NCI-H1105 (cell line): ENCODE measurements at places on chromosomes 4 and X.

GRCh38 chr4:25524663-25525062 lies 131.0 kb upstream of the SLC34A2 start:
- no peak for DNase-seq

DNA sequence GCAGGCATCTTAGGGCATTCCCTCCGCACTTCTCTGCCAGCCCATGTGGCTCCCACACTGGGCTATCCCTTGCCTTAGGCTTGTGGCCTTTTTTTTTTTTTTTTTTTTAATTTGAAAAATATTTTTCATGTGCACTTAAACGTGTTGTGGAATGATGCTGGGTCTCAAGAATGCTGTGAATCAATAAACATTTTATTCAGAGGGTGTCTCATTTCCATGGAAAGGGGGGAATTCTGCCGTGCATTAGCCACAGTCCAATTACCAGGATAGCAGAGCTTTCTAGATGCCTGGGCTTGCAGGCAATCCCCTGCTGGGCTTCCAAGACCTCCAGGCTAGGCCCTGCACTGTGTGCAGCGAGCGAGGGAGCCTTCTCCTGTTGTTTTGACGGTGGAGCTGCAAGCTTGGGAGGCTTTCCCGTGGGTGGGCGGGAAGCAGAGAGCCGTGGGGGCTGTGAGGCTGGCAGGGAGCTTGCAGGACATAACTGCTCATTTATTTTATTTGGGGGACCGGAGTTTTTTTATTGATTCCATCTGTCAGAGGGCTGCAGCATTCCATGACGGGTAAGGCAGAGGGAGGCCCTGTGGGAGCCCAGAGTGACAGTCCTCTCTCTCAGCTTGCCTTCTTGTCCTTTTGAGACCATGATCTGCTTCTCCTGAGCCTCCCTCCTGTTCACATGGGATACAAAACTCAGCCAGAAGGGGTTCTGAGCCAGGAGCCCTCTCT lies 2.6 kb upstream of the CPZ start:
- DNase-seq, result no peak

- DNase-seq, result no peak
Measured at GRCh38 chr4:170464614-170465197, 374.9 kb upstream of the AADAT start.

DNA sequence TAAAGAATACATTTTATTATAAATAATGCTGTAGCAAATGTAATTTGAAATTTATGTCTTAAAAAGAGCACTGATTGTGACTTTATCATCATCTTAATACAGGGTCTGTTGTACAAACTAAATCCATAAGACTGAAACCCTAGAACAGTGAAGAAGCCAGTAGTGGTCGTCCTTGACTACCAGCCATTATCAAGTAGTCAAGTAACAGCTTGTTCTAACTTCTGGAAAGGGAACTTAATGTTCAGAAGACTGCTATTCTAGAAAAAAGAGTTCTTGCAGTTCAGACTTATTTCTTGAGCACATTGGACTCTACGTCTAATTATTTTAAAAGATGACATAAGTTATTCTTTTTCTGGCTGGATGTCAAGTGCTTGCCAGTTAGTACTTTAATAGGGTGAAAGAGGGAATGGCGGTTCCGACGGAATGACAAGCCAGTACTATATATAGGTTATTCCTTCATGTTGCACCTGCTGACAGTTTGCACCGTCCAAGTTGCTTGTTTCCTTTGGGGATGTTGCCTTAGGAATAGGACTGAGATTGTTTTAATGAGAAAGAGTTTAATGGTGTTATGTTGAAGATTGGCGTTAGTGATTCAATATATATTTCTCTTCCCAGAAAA lies 109.9 kb downstream of the RAPGEF2 start:
- DNase-seq, result no peak

GRCh38 chrX:111167334-111167733 lies 71.3 kb downstream of the PAK3 start:
- no peak for DNase-seq

DNA sequence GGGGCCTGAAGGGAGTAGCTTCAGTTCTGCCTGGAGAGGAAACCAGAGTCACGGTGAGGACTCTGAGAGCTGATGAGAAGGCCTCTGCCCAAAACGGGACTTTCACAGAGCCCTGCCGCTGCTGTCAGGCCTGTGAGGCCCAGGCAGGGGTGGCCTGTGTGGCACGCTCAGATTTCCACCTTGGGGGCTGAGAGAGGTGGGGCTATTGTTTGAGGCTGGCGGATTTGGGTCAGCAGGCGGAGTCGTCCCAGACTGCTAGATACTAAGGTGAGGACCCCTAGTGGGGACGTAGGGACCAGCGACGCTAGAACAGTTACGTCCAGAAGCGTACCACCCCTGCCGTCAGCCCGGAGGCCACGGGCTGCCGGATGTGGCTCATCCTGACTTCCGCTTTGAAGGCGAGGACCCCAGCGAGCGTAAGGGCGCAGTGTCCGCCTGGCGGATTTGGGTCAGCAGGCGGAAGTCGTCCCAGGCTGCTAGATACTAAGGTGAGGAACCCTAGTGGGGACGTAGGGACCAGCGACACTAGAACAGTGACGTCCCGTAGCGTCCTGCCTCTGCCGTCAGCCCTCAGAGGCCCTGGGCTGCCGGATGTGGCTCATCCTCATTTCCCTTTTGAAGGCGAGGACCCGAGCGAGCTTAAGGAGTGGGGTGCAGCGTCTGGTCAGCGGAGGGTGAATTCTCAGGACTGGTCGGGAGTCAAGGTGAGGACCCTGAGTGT lies at the start of gene MAGEB1:
Gene MAGEB1, plus strand, starts transcription at position 378 of the 721 bp plus-strand sequence. CDS start 3,348 bp downstream, outside the sequence.
- DNase-seq, result no peak

DNA sequence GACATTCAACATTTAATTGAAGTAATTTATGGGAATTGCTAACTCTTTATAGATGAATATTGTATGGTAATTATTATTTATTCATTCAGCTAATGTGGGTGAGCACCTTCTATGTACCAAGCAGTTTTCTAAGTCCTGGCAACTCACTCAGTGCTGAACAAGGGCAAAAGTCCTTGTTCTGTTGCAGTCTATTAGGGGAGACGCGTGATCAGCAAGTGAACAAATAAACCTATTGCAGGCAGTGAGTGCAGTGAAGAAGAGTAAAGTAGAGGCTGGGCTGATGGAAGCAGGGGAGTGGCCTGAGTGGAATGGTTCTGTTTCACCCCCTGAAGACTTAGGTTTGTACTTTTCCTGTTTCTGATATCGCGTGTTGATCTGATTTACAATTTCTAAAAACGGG lies 214.3 kb downstream of the RAPGEF2 start:
- no peak for DNase-seq

- DNase-seq, result no peak
Measured at GRCh38 chrX:727738-728621, 97.4 kb downstream of the SHOX start.

- DNase-seq, result no peak
Measured at GRCh38 chrX:91137883-91138282, 296.8 kb upstream of the PABPC5 start.

- no peak for DNase-seq
Measured at GRCh38 chr4:85391589-85392410, 83.2 kb upstream of the ARHGAP24 start.

- no peak for DNase-seq
Measured at GRCh38 chrX:153816831-153817690, 13.3 kb downstream of the PDZD4 start.
